ENCODE measurements at places on chromosomes 2 and 18.
A peak's percentile ranks its signal among the peaks of the same experiment; 100 is the strongest.

GRCh38 chr18:58135701-58136331 lies 91.8 kb downstream of the NEDD4L start:
- DNase-seq, result peak; percentile 75

DNA sequence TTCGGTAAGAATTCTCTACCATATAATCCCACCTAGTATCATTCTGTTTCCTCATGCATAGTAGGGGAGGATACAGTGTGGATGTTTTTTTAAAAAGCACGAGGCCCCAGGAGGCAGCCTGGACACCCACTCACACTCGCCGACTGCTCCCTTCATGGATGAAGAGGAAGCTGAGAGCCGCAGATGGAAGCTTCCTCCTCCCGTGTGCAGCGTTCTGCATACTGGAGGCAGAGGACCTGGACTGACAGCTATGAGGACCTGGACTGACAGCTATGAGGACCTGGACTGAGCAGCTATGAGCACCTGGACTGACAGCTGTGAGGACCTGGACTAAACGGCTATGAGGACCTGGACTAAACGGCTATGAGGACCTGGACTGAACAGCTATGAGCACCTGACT lies 234.4 kb downstream of the NDUFA10 start:
- no peak for DNase-seq

- no peak for DNase-seq
Measured at GRCh38 chr2:217394510-217395351, 534.9 kb upstream of the TNP1 start.

DNA sequence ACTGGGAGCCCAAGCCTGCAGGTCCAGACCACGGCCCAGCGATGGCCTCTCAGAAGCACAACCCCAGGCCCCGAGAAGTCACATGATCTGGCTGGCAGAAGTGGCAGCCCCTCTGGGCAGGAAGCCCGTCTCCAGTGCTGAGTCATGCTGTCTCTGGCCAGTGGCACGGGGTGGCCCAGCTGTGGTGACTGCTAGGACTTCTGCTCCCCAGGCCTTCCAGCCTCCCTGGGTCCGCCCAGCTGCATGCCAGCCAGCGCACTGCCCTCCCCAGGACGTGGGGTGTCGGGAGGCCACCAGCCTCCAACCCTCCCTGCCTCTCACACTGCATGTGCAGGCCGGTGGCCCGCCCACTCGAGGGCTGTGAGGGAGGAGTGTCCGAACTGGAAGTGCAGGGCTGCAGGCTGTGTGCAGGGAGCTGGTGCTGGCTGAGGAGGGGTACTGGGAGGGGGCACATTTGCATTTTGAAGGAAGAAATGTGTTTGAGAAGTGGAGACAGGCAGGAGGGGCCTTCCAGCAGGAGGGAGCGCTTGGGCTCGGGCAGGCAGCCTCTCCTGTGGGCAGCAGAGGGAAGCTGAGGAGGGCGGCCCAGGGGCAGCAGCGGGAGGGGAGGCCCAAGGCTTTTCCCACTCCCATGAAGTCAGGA lies 17.0 kb upstream of the HPCAL1 start:
- peak; percentile 82 for DNase-seq

- DNase-seq, result no peak
Measured at GRCh38 chr2:66583881-66584280, 149.0 kb downstream of the MEIS1 start.

DNA sequence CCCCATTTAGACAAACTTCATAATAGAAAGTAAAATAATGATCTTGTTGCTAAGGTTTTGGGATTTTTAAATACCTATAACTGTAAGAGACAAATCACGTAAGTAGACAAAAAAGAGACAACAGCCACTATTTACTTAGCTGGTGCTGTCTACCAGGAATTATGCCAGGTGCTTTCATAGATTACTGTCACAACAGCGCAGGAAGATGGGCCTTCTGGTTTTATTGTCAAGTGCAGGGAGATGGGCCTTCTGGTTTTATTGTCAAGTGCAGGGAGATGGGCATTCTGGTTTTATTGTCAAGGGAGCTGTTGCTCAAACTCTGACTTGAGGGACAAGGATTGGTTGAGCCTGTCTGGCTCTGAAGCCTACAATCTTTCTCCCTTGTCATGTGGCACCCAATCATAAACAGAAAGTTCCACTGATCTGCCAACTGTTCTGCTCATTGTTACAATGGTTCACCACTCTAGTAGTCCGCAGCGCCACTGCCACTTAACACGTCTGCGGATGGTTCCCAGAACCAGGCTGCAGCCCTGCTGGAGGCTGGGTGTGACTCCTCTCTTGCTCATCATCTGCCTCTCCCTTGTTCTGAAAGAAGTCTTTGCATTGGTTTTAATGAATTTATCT lies 95.0 kb downstream of the RNF144A start:
- DNase-seq, result no peak

- DNase-seq, result no peak
Measured at GRCh38 chr2:39512434-39512935, 75.4 kb upstream of the MAP4K3 start.

- no peak for DNase-seq
Measured at GRCh38 chr2:43708178-43708577, 31.9 kb upstream of the C1GALT1C1L start.

GRCh38 chr2:95346231-95346737 lies 49.1 kb downstream of the KCNIP3 start:
- DNase-seq, result no peak

DNA sequence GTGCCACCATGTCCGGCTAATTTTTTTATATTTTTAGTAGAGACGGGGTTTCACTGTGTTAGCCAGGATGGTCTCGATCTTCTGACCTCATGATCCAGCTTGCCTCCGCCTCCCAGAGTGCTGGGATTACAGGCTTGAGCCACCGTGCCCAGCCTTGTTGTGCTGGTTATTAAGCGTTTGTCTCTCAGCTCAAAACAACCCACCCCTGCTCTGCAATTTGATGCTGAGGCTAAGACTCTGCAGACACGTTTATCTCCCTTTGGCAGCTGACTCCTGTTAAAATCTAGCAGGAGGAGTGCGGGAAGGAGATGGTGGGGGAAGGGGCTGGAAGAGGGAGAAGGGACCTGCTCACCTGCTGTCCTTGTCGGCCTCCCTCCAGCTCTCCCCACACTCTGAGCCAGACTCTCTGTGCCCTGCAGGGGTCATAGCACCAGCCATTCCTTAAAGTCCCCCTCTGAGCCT lies 29.9 kb upstream of the IMPA2 start:
- DNase-seq, result no peak

- no peak for DNase-seq
Measured at GRCh38 chr2:183035298-183035953, 2.8 kb downstream of the NCKAP1 start.

DNA sequence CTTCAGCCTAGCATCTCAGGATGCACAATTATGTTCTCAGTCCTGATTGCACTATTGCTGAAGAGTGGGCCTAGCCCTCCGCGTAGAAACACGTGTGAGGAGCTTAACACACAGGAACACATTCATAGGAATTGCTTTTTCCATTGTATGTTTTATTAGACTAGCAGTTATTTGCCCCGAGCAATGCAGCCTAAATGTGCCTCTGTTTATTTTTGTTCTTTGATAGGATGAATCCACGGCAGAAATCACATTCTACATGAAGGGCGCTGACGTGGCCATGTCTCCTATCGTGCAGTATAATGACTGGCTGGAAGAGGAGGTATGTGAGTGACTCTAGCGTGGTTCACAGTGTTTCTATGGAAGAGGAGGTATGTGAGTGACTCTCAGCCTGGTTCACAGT lies 65.9 kb upstream of the NFATC1 start:
- no peak for DNase-seq

GRCh38 chr2:54673501-54673998 lies 49.9 kb upstream of the EML6 start:
- no peak for DNase-seq

Data from AML-193 (cell line).